ENCODE measurements at places on chromosomes 2 and 18. TPM values are rescaled to one million over a fixed set of nuclear protein-coding genes. Genes with fewer than 3 reads are reported as not detected.

GRCh38 chr2:9467687-9468086 is 6.7 kb upstream of the IAH1 start:
- DNase-seq: no peak

- DNase-seq: no peak
Measured at GRCh38 chr2:202822411-202822810, 49.2 kb downstream of the ICA1L start.

DNA sequence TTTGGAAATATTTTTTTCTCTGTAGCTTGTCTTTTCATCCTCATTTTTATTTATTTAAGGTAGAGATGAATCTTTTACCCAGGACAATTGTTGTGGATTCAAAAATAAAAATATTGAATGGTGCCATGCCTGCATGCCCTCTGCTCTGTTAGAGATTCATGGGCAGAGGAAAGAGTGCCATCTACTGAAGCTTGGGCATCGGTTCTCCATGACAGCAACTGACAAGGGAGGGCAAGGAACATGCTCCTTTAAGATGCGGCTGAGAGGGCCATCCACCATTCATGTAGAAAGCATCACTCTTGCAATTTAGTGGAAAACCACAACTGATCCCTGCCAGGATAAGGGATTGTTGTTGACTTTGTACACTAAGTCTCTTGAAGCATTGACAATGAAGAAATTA is 79.9 kb downstream of the PARD3B start:
- no peak for DNase-seq

The RAB6C gene
- not detected for total RNA-seq

DNA sequence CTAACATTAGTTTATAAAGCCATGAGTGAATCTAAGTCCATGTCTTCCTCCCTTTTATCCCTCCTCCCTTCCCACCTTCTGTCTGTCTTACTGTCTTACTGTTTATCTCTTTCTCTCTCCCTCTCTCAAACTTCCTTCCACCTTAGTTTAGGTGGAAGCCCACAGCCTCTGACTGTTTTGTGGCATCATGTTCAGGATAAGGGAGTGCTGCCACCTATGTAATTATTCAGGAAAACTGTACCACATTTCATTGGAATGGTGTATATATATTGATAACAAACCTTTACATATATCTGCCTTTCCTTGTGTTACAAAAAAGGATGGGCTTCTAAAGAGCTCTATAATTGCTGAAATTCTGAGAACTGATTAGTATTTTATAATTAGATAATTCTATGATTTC is 48.7 kb downstream of the NETO1 start:
- DNase-seq: no peak

The ST6GAL2 gene
- not detected for total RNA-seq

The PHLPP1 gene
- 12.1 TPM for total RNA-seq

The ITGB6 gene
- not detected for total RNA-seq

DNA sequence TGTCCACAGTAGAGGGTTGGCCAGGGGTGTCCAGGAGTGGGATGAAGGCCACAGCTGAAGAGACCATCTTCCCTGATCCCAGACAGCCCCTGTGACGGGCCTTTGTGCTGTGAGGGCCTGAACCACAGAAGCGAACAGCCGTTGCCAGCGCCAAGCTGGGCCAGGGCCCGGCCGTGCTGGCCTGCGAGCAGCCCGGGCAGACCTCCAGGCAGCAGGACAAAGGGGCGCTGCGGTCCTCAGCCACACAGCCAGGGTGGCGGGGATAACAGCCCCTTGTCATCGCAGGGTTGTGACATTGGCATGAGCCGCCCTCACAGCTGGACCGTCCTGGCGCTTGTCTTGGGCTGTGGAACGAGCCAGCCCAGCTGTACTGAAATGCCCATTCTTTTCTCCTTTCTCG is 161.1 kb downstream of the FAM210A start:
- no peak for DNase-seq

The NYAP2 gene
- 0.14 TPM for total RNA-seq

DNA sequence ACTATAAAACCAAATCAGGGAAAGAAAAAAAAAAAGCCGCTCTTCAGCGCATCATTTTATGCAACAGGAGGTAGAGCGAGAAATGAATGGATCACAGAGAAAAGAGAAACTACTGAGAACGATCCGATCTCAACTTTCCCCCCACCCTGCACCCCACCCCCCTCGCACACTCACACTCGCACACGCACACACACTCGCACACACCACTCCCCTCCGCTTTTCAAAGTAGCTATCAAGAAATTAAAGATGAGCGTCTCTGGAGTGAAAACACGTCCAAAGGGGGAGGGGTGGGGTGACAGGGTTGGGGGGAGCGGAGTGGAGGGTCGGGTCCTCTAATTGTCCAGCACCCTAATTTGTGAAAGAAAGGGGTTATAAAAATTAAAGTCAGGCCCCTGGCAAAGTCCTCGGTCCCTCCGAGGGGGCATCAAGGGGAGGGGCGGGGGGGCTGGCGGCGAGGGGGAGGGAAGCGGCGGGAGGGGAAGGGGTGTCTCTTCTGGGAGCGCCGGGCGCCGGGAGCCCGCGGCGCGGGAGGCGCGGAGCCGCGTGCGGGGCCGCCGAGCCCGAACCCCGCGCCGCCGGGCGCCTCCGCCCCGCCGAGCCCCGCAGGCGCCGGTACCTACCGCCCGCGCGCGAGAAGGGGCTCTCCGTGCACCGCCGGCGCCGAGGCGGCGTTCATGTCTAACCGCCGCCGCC is 428 bp downstream of the TCF4 start:
- no peak for DNase-seq

DNA sequence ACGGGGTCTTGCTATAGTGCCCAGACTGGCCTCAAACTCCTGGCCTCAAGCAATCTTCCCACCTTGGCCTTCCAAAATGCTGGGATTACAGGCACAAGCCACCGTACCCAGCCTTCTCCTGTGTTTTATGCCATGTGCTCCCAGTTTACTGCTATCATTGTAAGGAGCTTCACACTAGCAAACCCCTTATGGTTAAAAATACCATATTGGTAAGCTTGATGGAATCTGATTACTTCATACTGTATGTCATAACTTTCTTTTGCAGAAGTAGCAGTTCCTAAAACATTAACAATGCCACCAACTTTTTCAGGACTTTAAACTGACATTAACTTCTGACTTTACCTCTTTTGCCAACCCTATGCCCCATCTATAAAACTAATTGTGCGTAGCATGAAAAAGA is 36.2 kb downstream of the HAT1 start:
- no peak for DNase-seq

DNA sequence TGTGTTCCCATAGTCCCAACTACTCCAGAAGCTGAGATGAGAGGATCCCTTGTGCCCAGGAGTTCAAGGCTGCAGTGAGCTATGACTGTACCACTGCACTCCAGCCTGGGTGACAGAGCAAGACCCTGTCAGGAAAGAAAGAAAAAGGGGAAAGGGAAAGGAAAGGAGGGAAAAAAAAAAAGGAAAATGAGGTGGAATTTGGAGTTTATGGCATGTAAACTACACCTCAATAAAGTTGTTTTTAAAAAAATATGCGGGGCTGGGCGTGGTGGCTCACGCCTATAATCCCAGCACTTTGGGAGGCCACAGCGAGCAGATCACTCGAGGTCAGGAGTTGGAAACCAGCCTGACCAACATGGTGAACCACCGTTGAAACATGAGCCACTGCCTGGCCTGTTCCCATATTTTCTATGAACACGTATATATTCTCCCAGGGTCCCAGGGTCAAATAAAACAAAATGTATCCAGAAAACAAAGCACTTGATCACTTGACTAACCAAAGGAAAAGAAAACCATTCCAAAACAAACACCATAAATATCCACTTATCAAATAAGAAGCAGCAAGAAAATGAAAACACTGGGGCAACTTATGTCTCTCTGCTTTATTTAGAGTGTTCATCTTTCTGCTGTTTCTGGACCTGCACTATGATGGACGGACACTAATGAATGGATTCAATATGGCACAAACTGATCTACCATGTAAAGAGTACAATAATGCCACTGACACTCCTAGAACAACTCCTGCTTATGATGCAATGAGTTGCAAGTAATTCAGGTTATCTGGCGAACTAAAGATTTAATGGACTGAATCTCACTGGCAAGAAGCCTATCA is 56.8 kb downstream of the ASXL2 start:
- DNase-seq: no peak

All from natural killer cell (primary cell).